Activated naive CD8-positive, alpha-beta T cell treated with anti-CD3 and anti-CD28 coated beads, Interleukin-2, amount 50 U/mL, for 24 hours (primary cell): ENCODE measurements at places on chromosomes 3 and 15.
A peak's percentile ranks its signal among the peaks of the same experiment; 100 is the strongest.

GRCh38 chr15:87633525-87633924 is 623.0 kb downstream of the NTRK3 start:
- DNase-seq: no peak

- DNase-seq: no peak
Observed at GRCh38 chr15:63372753-63373152, 8.9 kb downstream of the CA12 start.

DNA sequence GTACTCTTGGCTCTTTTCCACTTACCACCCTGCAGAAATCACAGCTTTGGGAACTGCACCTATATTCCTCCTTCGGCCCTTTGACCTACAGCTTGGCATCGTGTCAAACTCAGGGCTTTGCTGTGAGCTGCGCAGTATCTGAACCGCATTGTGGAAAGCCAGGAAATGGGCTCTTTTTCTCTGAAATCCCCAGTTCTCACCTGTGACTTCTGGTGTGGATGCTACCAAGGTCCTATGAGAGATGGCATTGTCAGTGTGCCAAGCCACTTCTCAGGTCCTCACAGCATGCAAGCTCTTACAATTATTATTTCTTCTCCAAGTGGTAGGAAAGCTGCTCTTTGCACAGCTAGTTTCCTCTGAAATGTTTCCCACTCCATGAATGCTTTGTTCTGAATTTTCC is 450.6 kb upstream of the TBL1XR1 start:
- peak; percentile 11 for DNase-seq

DNA sequence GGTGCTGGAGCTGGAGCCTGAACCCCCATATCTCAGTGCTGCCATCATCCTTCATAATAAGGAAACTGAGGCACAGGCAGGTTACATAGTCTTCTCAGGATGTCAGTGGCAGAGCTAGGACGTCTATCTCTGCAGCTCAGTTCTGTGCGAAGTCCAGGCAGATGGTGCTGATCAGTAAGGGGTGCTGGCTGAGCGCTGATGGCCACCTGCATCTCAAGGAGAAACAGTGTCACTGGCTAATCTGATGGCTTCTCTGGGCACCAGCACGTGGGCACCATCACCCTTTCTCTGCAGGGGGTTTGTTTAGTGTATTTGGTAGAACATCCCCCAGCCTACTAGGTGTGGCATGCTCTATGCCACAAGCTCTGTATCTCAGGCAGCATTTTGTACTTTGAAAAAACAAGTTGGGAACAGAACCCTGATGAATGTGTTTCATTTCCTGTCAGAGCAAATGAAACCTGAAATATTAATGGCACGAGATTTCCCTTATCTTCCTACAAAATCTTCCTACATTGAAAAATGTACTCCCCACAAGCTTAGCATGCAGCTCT is 35.1 kb downstream of the APBA2 start:
- no peak for DNase-seq

DNA sequence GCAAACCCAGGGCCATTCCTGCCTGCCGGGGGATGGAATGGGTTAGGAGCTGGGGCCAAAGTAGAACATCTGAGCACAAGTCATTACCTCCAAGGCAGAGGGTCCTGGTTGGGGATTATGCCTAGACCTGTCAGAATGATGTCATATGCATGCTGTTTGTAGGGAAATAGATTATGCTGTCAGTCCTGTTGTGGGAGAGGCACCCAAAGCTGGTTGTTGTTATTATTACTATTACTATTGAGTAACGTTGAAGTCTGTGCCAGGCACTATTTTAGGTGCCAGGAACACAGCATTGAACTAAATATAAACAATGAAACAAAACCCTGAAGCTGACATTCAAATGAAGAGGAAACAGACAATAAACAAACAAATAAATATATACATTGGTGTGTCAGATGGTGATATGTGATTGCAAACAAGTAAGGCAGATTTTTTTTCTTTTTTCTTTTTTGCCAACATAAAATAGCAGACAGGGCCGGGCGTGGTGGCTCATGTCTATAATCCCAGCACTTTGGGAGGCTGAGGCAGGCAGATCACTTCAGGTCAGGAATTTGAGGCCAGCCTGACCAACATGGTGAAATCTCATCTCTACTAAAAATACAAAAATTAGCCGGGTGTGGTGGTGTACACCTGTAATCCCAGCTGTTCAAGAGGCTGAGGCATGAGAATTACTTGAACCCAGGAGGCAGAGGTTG is 2.0 kb downstream of the P4HTM start:
- DNase-seq: no peak
